ENCODE measurements at places on chromosomes 5 and 9.

DNA sequence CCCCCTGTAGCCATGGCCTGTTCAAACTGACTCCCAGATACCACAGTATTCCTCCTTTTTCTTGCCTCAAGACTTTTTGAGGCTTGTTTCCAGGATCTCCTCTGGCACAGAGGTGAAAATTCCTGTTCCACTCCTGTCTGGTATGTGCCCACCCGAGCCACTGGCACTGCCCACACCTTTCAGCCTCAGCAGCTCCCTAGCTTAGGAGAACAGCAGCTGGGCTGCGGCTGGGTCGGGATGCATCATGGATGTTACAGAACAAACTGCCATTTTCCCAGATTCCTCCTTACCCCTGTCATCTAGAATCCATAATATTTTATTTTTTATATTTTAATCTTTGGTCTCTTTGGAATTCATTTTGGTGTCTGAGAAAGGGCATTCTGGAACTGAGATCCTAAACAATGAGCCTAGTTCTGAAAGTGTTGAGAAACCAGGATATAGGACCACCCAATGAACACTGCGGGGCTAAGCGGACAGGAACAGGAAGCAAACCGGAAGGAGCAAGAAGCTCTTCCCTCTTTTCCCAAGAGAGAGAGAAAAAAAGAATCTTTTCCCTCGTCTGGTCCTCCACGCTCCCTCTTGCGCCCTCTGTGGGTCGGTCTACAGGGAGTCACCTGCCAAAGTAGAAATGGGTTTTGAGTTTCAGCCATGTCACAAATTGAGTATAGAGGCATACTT lies 12.5 kb downstream of the OR2S2 start:
- peak; percentile 48 for DNase-seq

DNA sequence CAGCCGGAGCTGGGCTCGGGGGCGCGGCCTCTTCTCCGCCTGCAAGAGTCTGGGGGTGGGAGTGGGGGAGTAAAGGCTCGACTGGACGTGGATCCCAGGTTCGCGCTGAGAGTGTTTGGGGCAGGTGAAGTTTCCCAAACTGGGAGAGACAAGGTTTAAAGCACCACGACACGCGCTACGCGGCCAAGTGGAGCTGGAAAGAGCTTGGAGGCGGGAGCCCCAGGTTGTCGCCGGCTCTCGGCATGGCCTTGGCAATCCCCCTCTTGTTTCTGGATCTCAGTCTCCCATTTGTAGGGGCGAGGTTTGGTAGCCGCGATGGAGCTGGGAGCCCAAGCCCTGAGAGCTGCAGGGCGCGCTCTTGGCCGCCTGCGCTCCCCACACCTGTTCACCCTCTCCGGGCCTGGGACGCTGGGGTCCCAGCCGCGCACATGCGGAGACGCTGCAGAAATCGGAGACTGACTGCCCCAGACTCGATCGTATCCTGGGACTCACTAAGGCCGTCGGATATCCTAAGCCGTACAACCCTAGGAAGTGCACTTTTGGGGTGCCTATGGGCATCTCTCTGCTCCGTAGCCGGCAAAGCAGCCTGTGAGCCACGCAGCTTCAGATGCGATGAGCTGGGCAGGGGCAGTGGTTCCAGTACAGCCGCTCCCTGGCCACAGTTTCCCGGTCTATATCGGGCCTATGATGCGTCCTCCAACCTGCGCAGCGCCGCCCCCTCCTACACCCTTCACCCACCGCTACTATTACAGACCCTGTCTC lies 937 bp downstream of the TMOD1 start:
- DNase-seq = no peak

GRCh38 chr5:31798168-31798567 lies 159.2 kb downstream of the PDZD2 start:
- no peak for DNase-seq

DNA sequence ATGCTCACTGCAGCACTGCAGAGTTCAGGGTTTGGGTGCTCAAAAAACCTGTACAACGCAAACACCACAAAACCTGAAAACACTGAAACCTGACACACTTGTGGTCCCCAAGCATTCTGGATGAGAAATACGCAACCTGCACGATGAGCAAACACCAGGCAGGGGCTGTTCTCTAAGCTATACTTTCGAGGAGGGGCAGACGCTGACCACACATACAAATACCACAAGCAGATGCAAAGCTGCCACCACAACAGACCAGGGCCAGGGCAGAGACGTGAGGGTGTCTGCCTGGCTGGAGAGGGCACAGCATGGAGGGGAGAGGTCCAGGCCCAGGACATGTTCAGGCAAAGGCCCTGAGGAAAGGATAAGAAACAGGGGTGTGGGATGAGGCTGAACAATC lies 23.0 kb downstream of the BARHL1 start:
- DNase-seq = no peak

DNA sequence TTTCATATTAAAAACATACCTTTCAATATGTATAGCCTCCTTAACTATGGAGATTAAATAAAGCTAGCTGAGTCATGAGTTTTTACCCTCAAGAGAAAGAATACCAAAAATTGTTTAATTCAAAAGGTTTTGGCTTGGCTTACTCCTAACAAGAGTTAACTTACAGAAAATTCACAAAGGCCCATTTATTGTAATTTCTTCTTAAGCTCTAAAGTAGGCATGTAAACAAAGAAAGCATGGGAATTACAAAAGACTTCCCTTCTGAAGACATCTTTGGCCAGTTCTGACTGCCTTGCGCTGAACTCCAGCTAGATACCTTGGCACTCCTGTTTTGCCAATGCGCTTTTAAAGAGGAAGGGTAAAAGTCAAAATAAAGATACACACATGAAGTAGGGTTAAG lies 28.2 kb downstream of the PUM3 start:
- DNase-seq = no peak

DNA sequence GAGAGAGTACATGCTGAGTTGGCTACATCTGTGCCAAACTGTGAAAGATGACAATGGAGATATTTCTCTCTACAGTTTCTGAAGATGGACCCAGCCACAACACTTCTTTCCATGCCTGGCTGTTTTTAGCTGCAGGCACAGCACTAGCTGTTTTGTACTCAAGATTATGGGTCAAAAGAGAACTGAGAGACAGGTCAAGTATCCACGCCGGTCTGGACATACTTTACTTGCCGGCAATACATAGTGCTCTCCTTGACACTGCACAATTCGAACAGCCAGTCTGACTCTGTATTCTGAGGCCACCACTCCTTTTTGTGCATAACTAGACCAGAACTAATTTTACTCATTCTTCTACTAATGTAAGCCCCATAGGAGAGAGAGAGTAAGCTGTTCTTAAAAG lies 2.6 kb downstream of the PRLR start:
- no peak for DNase-seq

DNA sequence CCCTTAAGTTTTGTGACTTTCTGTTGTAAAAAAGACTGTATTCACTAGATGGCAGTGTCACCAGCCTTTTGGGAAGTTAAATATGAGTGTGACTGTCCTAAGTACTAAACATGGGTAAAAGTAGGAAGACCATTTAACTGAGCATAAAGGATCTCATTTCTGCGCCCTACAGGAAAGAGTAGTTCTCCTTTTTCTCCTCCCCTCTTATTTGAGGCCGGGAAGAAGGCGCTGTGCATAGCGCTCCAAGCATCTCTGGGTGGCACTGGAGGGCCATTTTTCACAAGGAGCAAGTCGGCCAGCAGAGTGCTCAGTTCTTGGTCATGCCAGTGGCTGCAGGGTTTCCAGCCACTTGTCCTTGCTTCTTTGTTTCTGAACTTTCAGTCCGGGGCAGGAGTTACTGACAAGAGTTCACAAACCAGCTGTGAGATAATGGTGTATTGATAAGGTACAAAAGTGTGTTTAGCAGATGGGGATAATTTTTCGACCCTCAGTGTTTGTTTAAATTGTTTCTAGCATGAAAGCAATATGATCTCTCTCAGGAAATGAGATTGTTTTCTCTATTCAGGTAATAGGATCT lies 227.6 kb upstream of the DMRT1 start:
- DNase-seq = no peak

All from T-helper 17 cell (primary cell).